ENCODE measurements at places on chromosomes 2 and 18. TPM values are rescaled to one million over a fixed set of nuclear protein-coding genes. Genes with fewer than 3 reads are reported as not detected.
A peak's percentile ranks its signal among the peaks of the same experiment; 100 is the strongest.

DNA sequence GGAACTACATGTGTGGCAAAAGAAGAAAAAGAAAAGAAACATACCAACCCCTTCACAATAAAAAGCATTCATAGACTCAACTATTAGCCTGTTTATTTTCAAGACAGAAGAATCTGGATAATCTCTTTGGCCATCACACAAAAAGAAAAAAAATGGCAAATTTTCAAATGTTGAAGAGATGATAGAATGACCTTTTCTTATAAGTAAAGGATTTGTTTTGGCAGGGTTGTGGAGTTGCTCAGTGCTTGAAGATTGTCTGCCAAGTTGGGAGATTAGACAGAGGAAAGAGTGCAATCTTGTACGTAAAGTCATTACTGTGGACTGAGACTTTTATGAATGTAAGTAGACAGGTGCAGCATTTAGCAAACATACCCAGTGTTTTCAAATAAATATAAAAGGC lies 18.5 kb upstream of the FAM171B start:
- DNase-seq = no peak

DNA sequence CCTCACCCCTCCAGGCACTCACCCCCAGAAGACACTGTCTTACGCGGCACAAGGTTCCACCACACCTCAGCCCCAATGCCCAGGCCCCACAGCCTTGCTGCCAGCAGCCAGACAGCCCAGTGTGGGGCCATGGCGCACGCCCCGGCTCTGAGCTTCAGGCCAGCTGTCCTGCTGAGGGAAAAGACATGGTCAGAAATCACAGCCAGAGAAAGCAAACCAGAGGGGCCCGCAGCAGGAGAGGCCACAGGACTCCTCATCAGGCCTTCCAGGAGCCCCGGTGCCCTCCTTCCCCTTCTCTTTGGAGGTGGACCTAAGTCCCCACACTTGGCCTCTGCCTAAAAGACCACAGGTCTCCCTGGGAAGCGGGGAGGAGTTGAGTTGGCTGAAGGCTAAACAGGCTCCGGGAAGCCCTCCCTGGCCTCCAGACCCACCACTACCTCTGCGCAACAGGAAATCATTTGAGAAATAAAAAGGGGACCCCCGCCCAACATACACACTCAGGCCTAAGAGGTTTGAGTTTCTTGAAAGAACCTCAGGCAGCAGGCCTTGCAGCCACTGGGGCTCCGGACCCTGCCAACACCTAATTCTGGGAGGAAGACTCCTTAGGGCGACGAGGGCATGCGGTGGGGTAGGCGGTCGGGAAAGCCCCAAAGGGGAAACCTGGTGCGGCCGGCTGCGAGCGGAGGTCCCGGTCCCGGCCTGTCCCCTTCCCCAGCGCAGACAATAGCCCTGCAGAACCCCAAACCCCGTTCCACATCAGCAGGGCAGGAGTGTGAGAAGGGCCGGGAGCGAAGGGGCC lies 1.9 kb downstream of the SEMA4C start:
- no peak for DNase-seq

DNA sequence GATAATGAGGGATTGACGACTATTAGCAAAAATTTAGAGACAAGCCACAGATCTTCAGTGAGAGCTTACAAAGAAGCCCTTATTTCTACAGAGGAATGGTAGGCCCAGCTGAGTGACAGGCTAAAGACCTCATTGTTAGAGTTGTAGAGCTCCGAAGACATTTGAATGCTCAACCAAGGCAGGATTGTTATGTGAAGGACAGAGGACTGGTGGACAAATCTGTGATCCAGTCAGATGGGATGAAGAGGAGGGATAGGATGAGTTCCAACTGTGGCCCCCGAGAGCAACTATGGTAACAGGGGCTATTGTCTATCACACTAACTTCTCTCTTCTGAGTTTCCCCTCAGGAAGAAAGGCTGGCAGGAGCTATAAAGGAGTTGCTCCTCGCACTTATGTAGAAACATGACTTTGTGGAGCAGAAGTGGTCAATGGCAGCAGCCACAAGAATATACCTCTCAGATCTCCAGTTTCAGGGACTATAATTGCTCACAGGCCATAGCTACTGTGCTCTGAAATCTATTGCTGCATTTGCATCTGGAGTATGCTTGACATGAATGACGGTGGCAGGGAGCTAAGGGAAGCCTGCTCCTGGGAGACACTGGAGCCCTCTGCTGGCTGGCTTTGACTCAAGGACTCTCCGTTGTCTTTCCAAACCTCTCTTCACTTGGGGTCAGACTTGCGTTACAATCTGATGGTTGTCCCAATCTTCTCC lies 50.3 kb upstream of the GREB1L start:
- peak; percentile 75 for DNase-seq

GRCh38 chr2:74146929-74147726 lies 584 bp downstream of the BOLA3 start:
- DNase-seq = no peak

DNA sequence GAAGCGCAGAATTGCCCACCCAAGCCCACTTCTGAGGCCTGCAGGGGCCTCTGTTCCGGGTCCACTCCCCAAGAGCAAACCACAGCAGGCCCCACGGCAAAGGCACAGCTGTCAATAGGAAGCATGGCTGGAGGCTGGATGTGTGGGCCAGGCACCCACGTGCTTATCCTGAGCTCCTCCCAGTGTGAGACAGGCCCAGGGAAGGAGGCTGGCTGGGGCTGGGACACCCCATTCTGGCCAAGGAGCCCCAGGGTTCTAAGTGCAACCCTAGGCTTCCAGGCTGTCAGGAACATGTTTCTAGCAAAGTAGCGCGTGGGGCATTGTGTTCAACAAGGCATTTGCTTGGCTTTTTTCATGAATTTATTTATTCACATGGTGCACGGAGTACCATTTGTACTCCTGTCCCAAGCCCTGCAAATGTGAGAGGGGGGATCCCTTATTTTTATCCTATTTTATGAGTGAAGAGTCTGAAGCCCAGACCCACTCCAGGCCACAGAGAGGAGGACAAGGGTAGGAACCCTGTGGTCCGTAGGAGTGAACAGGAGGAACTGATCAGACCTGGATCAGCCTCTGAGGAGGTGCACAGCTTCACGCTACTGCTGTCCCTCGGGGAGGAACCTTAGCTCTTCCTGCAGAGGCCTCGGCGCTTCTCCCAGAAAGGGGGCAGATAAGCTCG lies 6.1 kb upstream of the RAB17 start:
- no peak for DNase-seq

DNA sequence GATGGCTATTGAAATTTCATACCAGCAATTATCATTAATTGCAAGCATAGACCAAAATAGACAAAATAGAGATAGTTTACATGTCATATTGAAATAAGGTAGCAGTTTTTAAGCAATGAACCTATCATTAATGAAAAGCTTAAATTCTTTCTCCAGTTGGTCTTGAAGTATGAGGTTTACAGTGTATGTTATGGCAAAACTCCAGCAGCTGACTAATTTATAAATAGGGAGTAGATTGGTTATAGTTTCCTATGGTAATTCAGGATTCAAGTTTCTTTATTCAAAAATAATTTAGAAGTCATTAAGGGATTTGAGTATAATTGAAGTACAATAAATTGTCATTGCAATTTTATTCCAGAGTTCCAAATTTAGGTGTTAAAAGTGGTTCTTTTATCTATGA lies 69.6 kb upstream of the COL5A2 start:
- DNase-seq = no peak

GRCh38 chr18:74610051-74610615 lies 12.5 kb downstream of the ZNF407 start:
- DNase-seq = no peak

GRCh38 chr2:43482961-43483360 lies 112.9 kb downstream of the THADA start:
- no peak for DNase-seq

DNA sequence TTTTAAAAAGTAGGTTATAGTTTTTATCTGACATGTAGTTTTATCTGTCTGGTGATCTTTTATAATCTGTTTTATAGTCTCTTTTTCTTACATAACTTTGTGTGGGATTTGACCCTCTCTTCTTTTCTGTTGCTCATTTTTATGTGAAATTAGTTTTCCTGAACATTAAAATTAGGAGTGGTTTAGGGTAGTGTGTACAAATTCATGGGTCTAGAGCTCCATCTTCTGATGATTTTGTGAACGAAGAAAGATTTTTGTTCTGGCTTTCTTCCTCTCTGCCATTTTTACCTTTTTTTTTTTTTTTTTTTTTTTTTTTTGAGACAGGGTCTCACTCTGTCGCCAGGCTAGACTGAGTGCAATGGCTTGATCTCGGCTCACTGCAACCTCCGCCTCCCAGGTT lies 46.6 kb downstream of the SLC30A6 start:
- no peak for DNase-seq

DNA sequence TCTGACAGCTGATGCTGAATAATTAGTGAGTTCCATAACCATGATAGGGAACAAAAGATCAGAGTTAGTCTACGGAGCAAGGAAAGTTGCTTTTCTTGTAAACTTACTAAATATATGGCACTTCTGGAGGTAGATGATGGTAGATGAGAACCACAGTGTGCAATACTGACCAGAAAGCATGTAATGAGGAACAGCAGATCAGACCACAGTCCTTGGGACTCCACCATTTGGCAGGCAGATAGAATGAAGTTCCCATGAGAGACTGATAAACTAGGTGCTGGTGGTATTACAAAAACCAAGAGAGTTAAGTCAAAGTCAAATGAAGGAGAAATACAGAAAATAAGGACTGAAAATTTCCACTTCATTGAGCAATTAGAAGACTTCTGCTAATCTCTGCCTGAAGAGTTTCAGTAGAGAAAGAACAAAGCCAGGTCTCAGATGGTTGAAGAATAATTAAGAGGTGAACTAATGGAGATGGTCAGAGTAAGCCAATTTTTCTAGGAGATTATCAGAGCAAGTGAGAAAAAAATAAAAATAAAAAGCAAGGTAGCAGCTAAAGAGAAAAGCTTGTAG lies 10.4 kb downstream of the CERKL start:
- no peak for DNase-seq

Gene IGFBP2
- total RNA-seq = 366 TPM

Gene ANKRD39
- 13.0 TPM for total RNA-seq

Gene COL5A2
- 10.5 TPM for total RNA-seq
